ENCODE measurements at places on chromosomes 3 and 15. TPM values are rescaled to one million over a fixed set of nuclear protein-coding genes. Genes with fewer than 3 reads are reported as not detected.

DNA sequence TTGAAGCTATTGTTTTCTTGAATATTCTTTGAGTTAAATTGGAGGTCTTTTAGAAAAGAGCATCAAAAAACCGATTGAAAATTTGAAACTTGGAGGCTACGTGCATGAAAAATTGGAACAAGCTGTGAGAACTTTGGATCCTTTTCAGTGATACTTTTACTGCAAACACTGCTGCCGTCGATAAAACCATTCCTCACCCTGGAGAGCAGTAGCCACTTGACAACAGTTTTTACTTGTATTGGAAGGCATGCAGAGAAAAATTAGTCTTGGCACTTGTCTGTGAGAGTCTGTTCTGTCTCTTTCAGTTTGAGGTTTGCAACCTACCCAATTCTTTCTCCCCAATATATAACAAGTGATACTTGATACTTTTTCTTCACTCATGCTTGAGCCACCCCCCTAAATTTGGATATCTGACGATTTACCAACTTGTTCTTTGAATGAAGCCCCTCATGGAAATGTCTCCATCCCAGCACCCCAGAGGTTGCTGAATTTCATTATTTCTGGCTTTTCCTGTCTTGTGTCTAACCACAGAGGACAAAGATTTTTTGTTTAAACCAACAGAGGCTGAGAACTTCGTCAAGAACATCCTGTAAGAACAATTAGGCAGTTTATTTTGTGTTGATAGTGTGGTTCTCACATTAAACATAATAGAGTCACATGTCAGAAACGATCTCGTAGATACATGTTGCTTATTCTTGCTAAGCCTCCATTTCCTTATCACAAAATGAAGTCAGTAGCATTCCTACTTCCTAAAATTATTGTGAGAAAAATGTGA lies 307.3 kb upstream of the PLSCR5 start:
- no peaks in the 10 kb centered on the region for H3K36me3 ChIP-seq
- no peak overlapping the region for H3K4me3 ChIP-seq
- DNase-seq: no peak
- no peak overlapping the region for H3K27ac ChIP-seq
- no peaks in the 10 kb centered on the region for H3K4me1 ChIP-seq

Gene FOXL2NB
- total RNA-seq: not detected

Gene KLHL40
- total RNA-seq: not detected

Gene RASL12
- total RNA-seq: 3.1 TPM

DNA sequence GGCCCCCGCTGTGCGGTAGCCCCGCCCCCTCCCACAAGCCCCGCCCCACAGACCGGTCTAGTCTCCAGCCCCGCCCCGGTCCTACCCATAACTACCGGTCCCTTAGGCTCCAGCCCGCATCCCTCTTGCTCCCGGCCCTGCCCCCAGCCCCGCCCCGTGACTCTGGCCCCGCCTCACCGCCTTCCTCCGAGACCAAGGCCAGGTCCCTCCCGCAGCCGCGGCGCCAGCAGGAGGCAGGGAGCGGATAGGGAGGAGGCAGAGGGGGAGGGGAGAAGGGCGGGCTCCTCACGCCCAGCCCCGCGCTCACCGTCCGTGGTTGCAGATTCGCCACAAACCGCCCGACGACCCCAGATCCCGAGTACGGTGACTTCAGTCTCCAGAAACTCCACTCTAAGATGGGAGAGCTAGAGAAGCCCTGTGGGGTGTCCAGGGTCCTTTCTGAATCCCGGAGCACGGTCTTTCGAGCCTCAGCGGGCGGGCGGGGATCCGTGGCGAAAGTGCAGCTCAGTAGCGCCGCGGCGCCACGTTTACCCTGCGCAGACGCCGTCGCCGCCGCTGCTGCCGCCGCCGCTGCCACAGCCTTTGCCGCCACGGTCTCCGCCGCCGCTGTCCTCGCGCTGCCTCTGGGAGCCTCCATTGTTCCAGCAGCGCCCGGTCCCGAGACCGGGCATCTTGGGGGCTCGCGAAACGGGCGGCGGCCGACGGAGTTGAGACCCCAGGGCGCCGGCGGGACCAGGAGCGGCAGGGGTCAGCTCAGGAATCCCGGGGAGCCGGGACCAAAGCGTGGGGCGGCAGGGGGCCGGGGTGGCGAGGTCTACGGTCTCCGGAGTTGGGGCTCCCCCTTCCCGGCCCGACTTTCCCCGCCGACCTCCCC lies at the start of gene BRPF1:
TSS of gene BRPF1 (plus strand) at position 530 of the 874 bp plus-strand sequence. CDS start 2,406 bp downstream, outside the sequence.
- no peaks in the 10 kb centered on the region for H3K36me3 ChIP-seq
- H3K27me3 ChIP-seq: no peaks in the 10 kb centered on the region
- peak; percentile 100 for DNase-seq

Gene CLDN18
- total RNA-seq: 0.11 TPM

DNA sequence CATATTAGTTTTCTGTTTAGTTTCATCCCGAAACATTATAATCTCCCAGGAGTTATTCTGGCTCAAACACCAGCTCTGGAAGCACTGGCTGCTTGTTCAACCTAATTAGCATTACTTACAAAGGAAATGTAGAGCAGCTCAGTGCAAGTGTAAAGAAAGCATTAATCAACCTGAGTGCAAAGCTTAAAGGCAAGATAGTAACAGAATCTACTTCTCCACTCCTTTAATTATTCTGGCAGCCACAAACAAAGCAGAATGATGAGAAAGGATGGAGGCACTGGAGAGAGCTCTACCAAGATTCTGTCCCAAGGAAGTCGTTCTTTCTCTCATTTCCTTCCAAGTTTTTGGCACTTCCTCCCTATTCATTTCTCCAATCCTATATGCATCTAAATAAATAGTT lies 1384.0 kb downstream of the ZPLD1 start:
- H3K4me3 ChIP-seq: no peak overlapping the region
- no peaks in the 10 kb centered on the region for H3K36me3 ChIP-seq
- no peak overlapping the region for H3K27ac ChIP-seq
- no peaks in the 10 kb centered on the region for H3K27me3 ChIP-seq
- no peaks in the 10 kb centered on the region for H3K4me1 ChIP-seq

DNA sequence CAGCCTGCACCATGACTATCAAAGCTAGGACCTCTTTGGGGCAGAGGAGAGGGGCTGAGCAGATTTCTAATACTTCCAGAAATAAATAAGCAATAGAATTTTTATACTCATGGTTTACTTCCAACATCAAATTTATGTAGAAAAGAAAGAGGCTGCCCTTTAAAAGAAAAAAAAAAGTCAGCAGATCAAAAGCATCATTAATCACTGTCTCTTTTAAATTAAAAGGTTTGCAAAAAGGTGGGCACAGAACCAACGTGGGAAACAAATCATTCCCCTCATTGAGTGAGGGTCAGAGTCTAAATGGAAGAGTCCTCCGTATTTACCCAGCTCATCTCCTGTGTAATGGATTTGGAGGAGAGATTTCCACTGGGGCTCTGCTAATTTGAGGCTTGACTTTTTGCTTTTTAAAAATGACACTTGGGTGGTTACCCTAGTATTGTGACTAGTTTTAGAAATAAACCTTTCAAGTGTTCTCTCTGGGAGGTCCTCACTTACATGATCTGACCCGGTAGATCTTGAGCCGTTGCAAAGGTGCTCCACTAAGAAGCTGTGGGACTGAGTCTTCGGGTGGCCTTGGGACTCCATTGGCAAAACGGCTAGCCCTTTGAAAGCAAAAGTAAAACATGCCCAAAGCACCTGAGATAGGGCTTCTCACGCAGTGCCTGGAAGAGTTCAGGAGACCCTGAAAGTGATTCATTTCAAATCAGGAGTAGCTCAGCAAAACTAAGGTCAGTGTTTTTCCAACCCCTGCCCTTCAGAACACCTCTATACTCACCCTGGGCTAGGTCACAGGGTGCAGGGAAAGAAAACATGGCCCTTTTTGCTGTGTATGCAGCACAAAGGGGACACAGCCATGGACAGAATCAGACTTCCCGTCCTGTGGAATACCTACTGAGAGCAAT lies 320.9 kb downstream of the FOXP1 start:
- no peak overlapping the region for H3K4me3 ChIP-seq
- no peaks in the 10 kb centered on the region for H3K27me3 ChIP-seq
- no peak overlapping the region for H3K27ac ChIP-seq
- peaks cover 7% of the 10 kb centered on the region for H3K4me1 ChIP-seq
- H3K36me3 ChIP-seq: no peaks in the 10 kb centered on the region

DNA sequence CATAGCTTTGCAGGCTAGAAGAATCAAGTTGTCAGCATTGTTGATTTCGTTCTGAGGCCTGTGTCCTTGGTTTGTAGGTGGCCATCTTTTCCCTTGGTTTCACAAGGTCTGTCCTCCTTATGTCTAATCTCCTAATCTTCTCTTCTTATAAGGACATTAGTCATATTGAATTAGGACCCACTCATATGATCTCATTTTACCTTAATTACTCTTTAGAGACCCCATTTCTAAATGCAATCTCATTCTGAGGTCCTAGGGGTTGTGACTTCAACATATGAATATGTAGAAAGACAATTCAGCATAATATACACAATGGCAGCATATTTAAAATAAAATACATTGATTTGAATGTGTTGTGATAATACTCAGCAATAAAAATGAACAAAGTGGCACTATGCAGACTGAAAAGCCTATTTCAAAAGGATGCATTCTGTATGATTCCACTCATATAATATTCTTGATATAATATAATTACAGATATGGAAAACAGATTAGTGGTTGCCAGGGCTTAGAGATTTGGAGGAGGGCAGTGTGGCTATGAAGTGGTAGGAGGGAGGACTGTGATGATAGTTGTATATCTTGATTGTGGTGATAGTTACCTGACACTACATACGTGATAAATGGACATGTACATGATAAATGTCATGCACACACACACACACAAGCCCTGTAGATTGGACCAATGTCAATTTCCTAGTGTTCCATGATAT lies 431.0 kb downstream of the EPHA6 start:
- H3K27ac ChIP-seq: no peak overlapping the region
- H3K4me1 ChIP-seq: no peaks in the 10 kb centered on the region
- no peak overlapping the region for H3K4me3 ChIP-seq
- H3K27me3 ChIP-seq: no peaks in the 10 kb centered on the region
- no peaks in the 10 kb centered on the region for H3K36me3 ChIP-seq
- no peak for DNase-seq

- H3K4me1 ChIP-seq: no peaks in the 10 kb centered on the region
- no peaks in the 10 kb centered on the region for H3K27me3 ChIP-seq
- H3K4me3 ChIP-seq: no peak overlapping the region
- H3K27ac ChIP-seq: no peak overlapping the region
These were observed 26.7 kb upstream of the JMJD7 start for GRCh38 chr15:41801185-41801584.

Gene GREM1
- total RNA-seq: 39.3 TPM

DNA sequence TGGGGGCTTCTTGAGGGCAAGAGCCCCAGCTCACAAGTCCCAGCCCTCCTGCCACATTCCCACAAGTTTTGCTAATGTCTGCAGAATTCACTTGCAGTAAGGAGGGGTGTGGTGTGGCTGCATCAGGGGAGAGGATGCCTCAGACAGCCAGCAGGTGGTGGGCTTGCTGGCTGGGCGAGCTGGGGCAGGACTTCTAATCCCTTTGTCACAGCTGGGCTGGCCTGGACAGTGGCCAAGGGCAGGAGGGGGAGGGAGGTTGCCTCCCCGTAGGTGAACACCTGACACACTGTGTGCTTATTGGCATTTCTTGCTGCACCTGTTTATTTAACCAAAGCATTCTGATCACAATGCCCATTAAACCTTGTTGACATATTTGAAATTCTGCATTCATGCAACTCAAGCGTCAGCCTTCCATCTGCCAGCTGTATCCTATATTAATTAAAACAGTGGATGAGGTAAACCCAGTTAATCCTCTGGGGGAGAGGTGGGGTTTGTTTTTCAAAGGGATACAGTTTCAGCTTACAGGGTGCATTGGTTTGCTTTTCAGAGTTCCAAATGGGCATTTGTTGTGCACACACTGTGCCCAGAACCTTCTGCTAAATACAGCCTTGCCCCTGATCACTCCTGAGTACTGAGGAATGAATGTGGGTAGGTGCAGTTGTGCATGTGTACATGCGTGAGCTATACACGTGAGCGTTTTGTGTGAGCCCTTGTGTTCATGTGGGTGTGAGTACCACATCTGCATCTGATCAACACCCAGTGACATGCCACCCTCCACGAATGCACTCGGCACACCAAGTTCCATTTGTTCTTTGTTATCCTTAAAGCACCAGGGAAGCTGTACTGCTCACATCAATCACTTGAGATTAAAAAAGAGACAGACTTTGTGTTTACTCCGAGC lies 268.7 kb downstream of the XXYLT1 start:
- peak; percentile 66 for DNase-seq
- H3K36me3 ChIP-seq: no peaks in the 10 kb centered on the region
- H3K4me3 ChIP-seq: no peak overlapping the region
